ENCODE measurements at places on chromosomes 12 and 14. TPM values are rescaled to one million over a fixed set of nuclear protein-coding genes. Genes with fewer than 3 reads are reported as not detected.
A peak's percentile ranks its signal among the peaks of the same experiment; 100 is the strongest.

NCAPD2 gene
- total RNA-seq = 30.7 TPM

NDRG2 gene
- 50.6 TPM for total RNA-seq

STAC3 gene
- 5.9 TPM for total RNA-seq

KERA gene
- 0.26 TPM for total RNA-seq

- H3K27me3 ChIP-seq = no peaks in the 10 kb centered on the region
- no peak overlapping the region for H3K4me3 ChIP-seq
- no peak for DNase-seq
- H3K36me3 ChIP-seq = no peaks in the 10 kb centered on the region
- no peak overlapping the region for H3K27ac ChIP-seq
- H3K4me1 ChIP-seq = peaks cover 5% of the 10 kb centered on the region
Measured at GRCh38 chr14:32043624-32044023, 33.5 kb upstream of the ARHGAP5 start.

OTX2 gene
- not detected for total RNA-seq

DNA sequence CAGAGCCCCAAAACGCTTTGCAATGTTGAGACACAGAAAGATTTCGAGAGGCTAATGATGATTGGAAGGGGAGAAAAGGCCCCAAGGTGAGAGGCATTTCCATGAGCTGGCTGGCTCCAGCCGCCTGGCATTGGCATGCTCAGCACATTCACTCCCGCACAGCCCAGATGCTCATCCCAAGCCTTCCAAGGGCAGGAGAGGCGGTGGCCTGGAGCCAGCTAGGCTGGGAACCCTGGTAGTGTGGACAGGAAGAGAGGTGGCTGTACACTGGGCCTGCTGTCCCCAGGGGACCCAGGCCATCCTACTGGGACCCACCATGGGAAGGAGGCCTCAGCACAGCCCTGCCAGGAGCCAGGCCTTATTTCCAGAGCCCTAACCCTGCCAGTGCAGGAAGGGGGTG, 72.2 kb downstream of the SPTB start:
- no peaks in the 10 kb centered on the region for H3K36me3 ChIP-seq
- peak overlapping the region; percentile 68 for H3K27ac ChIP-seq
- no peak for DNase-seq

DNA sequence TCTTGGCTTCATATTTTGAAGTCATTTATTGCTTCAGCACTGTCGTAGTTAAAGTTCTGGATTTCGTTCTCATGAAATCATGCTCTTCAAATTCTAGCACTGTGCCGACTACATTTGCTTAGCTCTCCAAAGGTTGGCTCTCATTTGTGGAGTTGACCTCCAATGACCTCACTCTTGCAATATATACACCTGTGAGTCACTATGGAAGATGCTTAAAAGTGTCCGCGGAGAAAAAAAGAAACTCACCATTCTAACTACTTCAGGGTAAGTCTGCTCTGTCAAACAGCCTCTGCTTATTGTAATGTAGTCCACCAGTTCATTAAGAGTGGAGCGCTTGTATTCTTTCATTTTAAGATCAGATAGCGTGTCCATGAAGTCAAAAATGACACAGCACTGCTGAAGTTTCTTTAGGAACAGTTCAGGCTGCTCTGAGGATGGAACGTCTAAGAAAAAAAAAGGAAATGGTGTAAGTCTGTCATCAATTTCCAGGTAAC, 89.7 kb downstream of the PPP2R5E start:
- H3K4me1 ChIP-seq = peaks cover 8% of the 10 kb centered on the region
- DNase-seq = peak; percentile 57
- H3K4me3 ChIP-seq = no peak overlapping the region
- H3K27ac ChIP-seq = peak overlapping the region; percentile 60
- H3K27me3 ChIP-seq = no peaks in the 10 kb centered on the region

- H3K36me3 ChIP-seq = no peaks in the 10 kb centered on the region
- H3K27ac ChIP-seq = no peak overlapping the region
- no peak overlapping the region for H3K4me3 ChIP-seq
Measured at GRCh38 chr14:53368066-53368465, 214.9 kb upstream of the DDHD1 start.

DNA sequence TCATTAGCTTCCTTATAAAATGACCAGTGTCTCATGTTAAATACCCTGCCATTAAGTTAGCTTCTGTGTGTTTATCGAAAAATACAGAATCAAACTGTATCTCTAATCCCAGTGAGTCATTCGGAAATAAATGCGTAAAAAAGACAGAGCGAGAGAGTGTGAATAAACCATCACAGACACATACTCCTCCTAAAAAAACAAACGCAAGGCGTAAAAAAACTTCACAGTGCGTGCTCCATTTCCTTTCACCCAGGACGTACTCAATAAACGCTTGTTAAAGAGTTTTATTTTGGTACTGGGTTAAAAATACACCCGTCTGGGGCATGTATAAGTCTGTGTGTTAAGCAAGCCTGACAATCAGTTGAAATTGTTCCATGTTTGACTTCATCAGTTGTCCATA, 58.8 kb upstream of the ISM2 start:
- H3K27ac ChIP-seq = no peak overlapping the region
- H3K4me3 ChIP-seq = no peak overlapping the region
- H3K36me3 ChIP-seq = peaks cover 13% of the 10 kb centered on the region
- no peaks in the 10 kb centered on the region for H3K27me3 ChIP-seq
- peaks cover 4% of the 10 kb centered on the region for H3K4me1 ChIP-seq

DNA sequence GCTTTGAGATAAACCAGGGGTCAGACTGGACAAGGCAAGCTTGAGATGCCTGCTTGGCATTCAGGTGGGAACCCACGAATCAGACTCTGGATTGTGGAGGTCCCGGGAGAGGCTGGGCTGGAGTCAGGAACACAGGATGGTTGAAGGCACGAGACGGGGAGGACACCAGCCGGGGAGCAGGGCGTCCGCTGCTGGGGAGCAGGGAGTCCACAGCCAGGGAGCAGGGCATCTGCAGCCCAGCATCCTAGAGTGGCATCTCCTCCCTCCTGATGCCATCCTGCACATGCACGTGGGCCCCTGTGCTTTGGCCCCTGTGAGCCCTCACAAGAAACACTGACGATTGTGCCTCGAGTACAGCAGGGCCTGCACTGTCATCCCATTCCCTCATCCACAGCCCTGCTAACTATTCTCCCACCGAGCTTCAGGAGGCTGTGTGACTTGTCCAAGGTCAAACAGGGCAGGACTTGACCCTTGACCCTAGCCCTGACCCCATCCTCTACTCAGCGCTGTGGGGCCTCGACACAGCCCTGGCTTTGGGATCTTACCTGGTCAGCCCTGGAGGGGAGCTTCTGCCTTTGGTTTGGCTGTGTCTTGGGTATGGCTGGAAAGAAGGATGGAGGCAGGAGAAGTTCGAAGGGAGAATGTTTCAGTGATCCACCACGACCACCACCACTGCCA, 45.1 kb downstream of the CFAP251 start:
- H3K27me3 ChIP-seq = no peaks in the 10 kb centered on the region
- no peaks in the 10 kb centered on the region for H3K4me1 ChIP-seq
- DNase-seq = no peak

KRT78 gene
- total RNA-seq = not detected

- DNase-seq = no peak
- H3K27ac ChIP-seq = no peak overlapping the region
- H3K36me3 ChIP-seq = no peaks in the 10 kb centered on the region
- peaks cover 3% of the 10 kb centered on the region for H3K27me3 ChIP-seq
- H3K4me1 ChIP-seq = no peaks in the 10 kb centered on the region
Measured at GRCh38 chr12:43816168-43816567, 10.1 kb upstream of the TWF1 start.
